WTC11 (cell line): ENCODE measurements at places on chromosomes 1 and 21.

DNA sequence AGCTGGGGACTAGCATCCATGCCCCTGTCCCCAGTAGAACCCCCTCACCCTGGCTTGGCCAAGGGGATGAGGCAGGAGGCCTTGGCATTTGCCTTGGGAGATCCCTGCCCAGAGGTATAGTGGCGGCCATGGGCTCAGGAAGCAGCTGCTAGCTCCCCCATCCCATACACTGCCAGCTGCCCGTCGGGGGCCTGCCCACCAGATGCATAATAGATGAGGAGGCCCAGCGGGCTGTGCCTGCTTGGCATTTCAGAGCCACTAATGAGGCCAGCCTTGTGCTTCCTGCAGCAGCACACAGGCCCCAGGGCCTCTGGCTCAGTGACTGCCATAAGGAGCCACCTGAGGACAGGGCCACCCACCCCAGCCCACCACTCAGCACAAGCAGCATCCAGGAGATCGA, 23.6 kb downstream of the RAP1GAP start:
- no peak overlapping the region for H3K27ac ChIP-seq
- H3K27me3 ChIP-seq = peaks cover 3% of the 10 kb centered on the region; the same call in 1 of the 2 replicates
- peaks cover 6% of the 10 kb centered on the region; the same call in 1 of the 2 replicates for H3K4me1 ChIP-seq
- no peaks in the 10 kb centered on the region for H3K36me3 ChIP-seq
- no peak overlapping the region for H3K4me3 ChIP-seq

- H3K27ac ChIP-seq = no peak overlapping the region
- no peaks in the 10 kb centered on the region for H3K36me3 ChIP-seq
- H3K4me1 ChIP-seq = no peaks in the 10 kb centered on the region
- DNase-seq = no peak
These were observed 1251.1 kb downstream of the AMY1C start for GRCh38 chr1:105000793-105001192.

DNA sequence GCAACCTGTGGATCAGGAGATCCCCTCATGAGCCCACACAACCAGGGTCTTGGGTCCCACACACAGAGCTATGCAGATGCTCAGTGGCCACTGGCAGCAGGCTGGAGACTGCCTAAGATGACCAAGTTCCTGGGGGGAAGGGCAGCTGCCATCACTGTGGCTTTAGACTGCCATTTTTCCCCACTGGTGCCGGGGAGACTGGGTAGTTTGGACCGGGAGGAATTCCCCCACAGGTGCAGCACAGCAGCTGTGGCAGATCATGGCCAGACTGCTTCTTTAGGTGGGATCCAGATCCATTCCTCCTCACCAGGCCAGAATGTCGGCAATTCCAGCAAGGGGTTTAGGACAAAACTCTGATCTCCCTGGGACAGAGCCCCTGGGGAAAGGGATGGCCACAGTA, 45.7 kb upstream of the HIVEP3 start:
- H3K27ac ChIP-seq = no peak overlapping the region
- H3K4me1 ChIP-seq = peaks cover 10% of the 10 kb centered on the region
- H3K4me3 ChIP-seq = no peak overlapping the region
- H3K27me3 ChIP-seq = no peaks in the 10 kb centered on the region; the same call in 1 of the 2 replicates

GRCh38 chr1:160432371-160432786, 32.0 kb downstream of the VANGL2 start:
- peaks cover 10% of the 10 kb centered on the region for H3K4me1 ChIP-seq
- H3K27ac ChIP-seq = no peak overlapping the region
- no peak overlapping the region for H3K4me3 ChIP-seq
- no peak for DNase-seq

- no peaks in the 10 kb centered on the region; the same call in 1 of the 2 replicates for H3K27me3 ChIP-seq
- DNase-seq = peak; percentile 43
- H3K4me3 ChIP-seq = no peak overlapping the region
- no peaks in the 10 kb centered on the region for H3K36me3 ChIP-seq
These were observed 45.0 kb downstream of the NEK2 start for GRCh38 chr1:211630236-211631081.

DNA sequence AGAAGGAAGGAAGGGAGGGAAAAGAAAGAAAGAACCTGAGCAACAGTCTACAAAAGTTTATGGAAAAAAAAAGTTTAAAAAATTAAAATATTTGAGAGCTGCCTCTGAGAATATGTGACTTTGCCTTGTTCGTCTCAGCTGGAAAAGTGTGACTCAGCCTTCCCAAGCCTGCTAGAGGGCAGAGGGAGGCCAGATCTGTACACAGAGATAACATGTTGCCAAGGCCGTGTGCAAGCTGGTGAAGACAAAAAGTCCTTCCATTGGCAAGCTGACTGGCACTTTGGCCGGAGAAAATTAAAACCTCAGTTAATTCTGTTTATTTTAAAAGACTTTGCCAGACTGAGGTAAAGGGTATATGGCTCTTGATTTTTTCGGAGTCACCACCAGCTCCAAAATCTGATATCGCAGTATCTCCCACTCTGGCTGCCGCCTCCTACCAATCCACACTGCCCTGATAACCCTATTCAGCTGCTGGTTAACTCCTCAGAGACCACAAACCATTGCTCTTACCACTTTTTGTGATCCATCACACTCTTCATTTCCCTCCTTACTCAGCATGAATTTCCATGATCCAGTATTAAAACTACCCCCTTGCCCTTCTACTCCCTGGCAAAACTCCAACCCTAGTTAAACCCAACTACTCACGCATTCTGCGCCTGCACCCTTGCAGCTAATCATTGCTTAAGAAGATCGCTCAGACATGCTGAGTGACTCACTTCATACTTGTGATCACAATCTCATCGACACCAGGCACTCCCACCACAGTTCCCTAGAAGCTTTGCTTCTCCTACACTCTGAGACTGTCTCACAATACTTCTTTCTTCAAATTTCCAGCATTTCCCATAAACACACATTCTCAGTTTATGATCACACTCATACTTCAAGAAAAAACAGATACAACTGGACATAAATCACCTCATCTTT, 5.7 kb upstream of the PPP1R15B start:
- H3K27me3 ChIP-seq = no peaks in the 10 kb centered on the region
- H3K4me1 ChIP-seq = peaks cover 17% of the 10 kb centered on the region
- no peak overlapping the region for H3K4me3 ChIP-seq
- no peak for DNase-seq
- peak overlapping the region; percentile 75 for H3K27ac ChIP-seq
- H3K36me3 ChIP-seq = no peaks in the 10 kb centered on the region

GRCh38 chr1:28867850-28868249, 46.5 kb upstream of the EPB41 start:
- no peak for DNase-seq
- 0 out of 2 replicates have a peak, but pooled peaks cover 3% of the 10 kb centered on the region for H3K4me1 ChIP-seq
- H3K36me3 ChIP-seq = no peaks in the 10 kb centered on the region
- no peak overlapping the region for H3K27ac ChIP-seq

GRCh38 chr1:58060559-58061170, 485.9 kb downstream of the OMA1 start:
- no peak for DNase-seq
- peaks cover 8% of the 10 kb centered on the region for H3K4me1 ChIP-seq
- H3K27me3 ChIP-seq = no peaks in the 10 kb centered on the region
- no peaks in the 10 kb centered on the region for H3K36me3 ChIP-seq

- no peak overlapping the region for H3K4me3 ChIP-seq
- no peak for DNase-seq
These were observed 40.2 kb upstream of the PRDX6 start for GRCh38 chr1:173436841-173437428.

DNA sequence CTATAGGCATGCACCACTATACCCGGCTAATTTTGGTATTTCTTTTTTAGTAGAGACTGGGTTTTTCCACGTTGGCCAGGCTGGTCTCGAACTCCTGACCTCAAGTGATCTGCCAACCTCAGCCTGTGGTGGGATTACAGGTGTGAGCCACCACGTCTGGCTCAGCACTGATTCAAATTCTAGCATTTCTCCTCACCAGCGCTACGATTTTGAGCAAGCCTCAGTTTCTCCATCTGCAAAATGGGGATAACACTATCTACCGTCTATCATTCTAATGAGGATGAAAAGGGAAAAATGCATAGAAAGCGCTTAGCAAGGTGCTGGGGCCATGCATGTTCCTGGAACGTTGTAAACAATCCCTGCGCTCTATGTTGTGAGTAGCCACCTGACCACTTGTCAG, 49.0 kb upstream of the DISP3 start:
- no peak overlapping the region for H3K27ac ChIP-seq
- H3K4me1 ChIP-seq = peaks cover 7% of the 10 kb centered on the region
- no peaks in the 10 kb centered on the region for H3K27me3 ChIP-seq
- H3K4me3 ChIP-seq = no peak overlapping the region
- no peaks in the 10 kb centered on the region for H3K36me3 ChIP-seq

- H3K27ac ChIP-seq = peak overlapping the region; percentile 87; the same call in 1 of the 2 replicates
- peaks cover 28% of the 10 kb centered on the region for H3K4me1 ChIP-seq
- DNase-seq = no peak
These were observed 196.4 kb downstream of the CLEC20A start for GRCh38 chr1:178300352-178300699.

- peak overlapping the region; percentile 35 for H3K27ac ChIP-seq
- H3K4me1 ChIP-seq = peaks cover 47% of the 10 kb centered on the region
- peak overlapping the region; percentile 45 for H3K4me3 ChIP-seq
These were observed 550.2 kb downstream of the USP25 start for GRCh38 chr21:16279731-16280581.

- no peak overlapping the region for H3K27ac ChIP-seq
- no peak overlapping the region for H3K4me3 ChIP-seq
- no peak for DNase-seq
- no peaks in the 10 kb centered on the region for H3K4me1 ChIP-seq
These were observed 675 bp downstream of the TMCO2 start for GRCh38 chr1:40248412-40248811.

DNA sequence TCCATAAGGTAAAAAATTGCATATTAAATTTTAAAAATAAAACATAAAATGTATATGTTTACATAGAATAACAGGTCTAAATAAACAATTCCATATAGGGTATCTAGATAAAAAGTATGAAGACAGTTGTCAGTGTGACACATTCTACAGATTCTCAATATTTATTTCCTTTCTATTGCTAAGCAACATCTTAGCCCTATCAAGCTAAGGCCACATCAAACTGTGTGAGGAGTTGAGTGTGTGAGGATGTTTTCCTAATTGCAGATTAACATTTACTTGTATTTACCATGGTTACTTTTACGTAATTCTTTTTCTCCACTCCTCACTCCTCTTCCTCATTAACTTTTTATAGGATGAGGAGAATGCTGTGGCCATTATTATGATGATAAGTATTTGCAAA, 41.9 kb upstream of the MCOLN3 start:
- no peaks in the 10 kb centered on the region for H3K36me3 ChIP-seq
- DNase-seq = no peak
- peaks cover 9% of the 10 kb centered on the region for H3K4me1 ChIP-seq
- H3K27me3 ChIP-seq = no peaks in the 10 kb centered on the region
- H3K4me3 ChIP-seq = no peak overlapping the region
- no peak overlapping the region for H3K27ac ChIP-seq

GRCh38 chr21:41770901-41771624, 4.2 kb upstream of the RIPK4 start:
- no peak overlapping the region for H3K27ac ChIP-seq
- H3K27me3 ChIP-seq = peaks cover 71% of the 10 kb centered on the region
- DNase-seq = no peak
- H3K4me1 ChIP-seq = peaks cover 52% of the 10 kb centered on the region

- no peaks in the 10 kb centered on the region for H3K36me3 ChIP-seq
- no peak overlapping the region for H3K4me3 ChIP-seq
- DNase-seq = no peak
- H3K27ac ChIP-seq = no peak overlapping the region
- H3K4me1 ChIP-seq = peaks cover 44% of the 10 kb centered on the region
- no peaks in the 10 kb centered on the region for H3K27me3 ChIP-seq
These were observed 280.5 kb upstream of the SGIP1 start for GRCh38 chr1:66253330-66253921.

GRCh38 chr1:224058303-224058702, 55.6 kb upstream of the FBXO28 start:
- no peak for DNase-seq
- H3K36me3 ChIP-seq = peaks cover 2% of the 10 kb centered on the region
- H3K27ac ChIP-seq = no peak overlapping the region
- peaks cover 4% of the 10 kb centered on the region for H3K4me1 ChIP-seq
- H3K27me3 ChIP-seq = no peaks in the 10 kb centered on the region

GRCh38 chr1:31924839-31925238, 13.3 kb downstream of the PTP4A2 start:
- no peak overlapping the region for H3K27ac ChIP-seq
- no peaks in the 10 kb centered on the region for H3K27me3 ChIP-seq
- peaks cover 5% of the 10 kb centered on the region; the same call in 1 of the 2 replicates for H3K36me3 ChIP-seq
- DNase-seq = no peak
- peaks cover 40% of the 10 kb centered on the region for H3K4me1 ChIP-seq

DNA sequence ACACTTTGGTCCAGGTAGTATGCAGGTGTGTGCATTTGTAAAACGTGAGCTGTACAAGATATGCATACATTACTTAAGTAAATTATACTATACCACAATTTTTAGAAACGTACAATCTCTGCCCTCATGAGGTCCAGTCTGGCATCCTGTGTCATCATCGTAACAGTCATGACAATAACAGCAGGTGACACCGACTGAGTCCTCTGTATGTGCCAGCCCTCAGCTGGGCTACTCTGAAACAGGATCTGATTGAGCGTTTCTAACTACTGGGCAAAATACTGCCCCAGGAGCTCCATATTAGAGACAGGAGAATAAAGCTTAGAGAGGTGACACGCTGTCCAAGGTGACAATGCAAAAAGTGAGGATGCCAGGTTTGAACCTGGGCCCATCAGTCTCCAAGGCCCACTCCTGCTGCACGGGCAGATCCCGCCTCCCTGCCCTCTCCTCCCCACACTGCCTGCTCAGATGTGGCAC, 47.2 kb upstream of the ECE1 start:
- H3K4me3 ChIP-seq = no peak overlapping the region
- no peak for DNase-seq
- no peaks in the 10 kb centered on the region; the same call in 1 of the 2 replicates for H3K27me3 ChIP-seq
- no peaks in the 10 kb centered on the region for H3K36me3 ChIP-seq
- H3K4me1 ChIP-seq = peaks cover 54% of the 10 kb centered on the region
